SK-N-SH treated with all-trans-retinoic acid at 6 μM for 48 hours (cell line): ENCODE measurements at places on chromosomes 2 and 18.

- ATAC-seq, result no peak
These were observed 71.7 kb downstream of the SMAD7 start for GRCh38 chr18:48879008-48879431.

DNA sequence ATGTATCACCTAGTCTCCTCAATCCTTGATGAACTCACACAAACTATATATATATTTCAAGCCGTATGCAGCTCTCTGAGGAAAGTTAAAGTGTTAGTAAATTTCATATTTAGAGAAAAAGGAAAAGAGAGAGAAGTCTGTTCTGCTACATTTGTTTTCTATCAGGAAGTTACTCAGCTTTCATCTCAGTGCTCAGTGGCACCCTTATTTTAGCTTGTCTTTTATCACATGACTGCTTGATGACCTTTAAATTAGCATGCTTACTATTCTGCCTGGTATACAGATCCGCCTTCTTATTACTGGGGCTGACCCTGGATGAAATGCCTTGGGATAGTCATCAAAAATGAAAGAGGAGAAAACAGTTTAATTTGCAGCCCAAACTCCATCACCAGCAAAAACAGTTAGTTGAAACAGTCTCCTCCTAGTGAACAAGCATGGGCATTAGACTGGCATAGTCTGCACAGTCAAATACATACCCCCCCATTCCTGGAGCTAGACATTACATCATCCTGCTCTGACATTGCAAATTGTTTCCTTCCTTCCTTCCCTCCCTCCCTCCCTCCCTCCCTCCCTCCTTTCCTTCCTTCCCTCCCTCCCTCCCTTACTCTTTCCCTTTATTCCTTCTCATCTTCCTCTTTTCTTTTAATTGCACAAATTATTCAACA lies 215.7 kb downstream of the TMEM182 start:
- no peak for ATAC-seq

DNA sequence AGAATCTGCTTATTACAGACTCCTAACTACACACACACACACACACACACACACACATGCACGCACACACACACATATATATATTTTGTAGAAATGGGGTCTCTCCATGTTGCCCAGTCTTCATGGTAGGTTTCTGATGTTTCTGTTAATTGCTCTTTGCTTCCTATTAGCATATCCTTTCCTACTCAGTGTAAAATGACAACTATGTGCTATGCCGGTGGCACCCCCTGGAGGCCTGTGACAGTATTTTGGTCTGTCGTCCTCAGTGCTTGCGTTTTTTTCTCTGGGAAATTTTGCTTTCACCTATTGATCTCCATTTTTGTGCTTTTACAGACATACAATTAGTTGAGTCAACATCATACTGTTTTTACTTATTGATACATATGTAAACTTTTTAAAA lies 322.1 kb downstream of the LRRTM1 start:
- ATAC-seq, result no peak

DNA sequence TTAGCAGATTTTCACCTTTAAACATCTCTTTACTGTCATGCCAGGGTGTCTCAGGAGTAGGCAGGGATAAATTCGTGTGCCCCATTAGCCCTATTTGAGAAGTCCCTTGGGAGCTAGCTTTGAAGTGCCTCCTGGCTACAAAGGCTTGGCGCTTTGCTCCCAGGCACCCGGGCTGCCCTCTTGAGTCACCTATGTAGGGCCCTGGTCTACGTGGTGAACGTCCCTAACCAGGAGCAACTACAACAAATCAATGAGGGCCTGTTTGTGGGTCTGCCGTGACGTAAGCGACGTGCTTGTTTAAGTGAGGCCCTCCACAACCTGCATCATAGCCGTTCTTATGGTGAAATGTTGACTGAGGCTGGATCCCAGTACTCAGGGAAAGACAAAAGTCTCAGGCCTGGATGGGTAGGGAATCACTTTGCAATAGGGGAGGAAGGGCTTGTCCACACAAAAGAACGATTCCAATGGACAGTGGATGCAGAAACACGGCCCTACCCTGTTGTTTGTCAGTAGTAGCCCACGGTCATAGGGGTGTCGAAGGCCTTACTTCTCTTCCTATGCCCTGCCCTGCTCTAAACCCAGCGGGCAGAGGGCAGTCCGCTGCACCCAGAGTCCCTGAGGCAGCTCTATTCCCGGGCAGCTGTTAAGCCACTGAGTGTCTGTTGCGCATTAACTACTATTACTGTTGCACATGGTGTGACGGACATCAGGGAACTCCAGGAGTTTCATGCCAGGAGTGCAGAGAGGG lies 93.9 kb downstream of the INHBB start:
- ATAC-seq, result no peak

GRCh38 chr2:136236019-136236418 lies 118.1 kb upstream of the CXCR4 start:
- ATAC-seq, result no peak

DNA sequence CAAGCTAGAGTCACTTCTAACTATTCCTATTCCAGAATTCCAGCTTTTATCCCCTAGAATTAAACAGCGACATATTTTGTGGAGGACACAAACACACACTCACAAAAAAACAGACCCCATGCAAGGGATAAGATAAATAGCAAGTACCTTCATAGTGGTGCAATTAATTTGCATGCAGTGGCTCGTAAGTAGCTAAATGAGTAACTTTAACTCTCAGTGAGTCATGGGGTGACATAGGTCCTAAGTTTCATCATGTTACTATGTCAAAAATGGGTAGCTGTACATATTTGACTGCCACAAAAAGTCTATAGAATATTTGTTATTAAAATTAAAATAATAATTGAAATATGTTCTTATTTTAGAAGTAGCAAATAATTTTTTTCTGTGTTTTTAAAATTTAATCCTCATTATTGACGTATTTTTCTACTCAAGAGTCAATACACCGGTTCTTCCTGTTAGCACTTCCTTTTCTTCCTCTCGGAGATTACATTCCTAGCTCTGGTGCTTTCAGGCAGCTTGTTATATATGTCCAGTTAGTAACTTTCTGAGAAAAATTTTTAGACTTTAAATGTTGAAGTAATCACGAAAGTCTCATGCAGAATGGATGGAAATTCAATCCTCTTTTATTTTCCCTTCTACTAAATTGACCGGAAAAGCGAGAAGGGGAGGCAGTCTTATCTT lies 247.0 kb downstream of the KCNH7 start:
- ATAC-seq, result no peak

DNA sequence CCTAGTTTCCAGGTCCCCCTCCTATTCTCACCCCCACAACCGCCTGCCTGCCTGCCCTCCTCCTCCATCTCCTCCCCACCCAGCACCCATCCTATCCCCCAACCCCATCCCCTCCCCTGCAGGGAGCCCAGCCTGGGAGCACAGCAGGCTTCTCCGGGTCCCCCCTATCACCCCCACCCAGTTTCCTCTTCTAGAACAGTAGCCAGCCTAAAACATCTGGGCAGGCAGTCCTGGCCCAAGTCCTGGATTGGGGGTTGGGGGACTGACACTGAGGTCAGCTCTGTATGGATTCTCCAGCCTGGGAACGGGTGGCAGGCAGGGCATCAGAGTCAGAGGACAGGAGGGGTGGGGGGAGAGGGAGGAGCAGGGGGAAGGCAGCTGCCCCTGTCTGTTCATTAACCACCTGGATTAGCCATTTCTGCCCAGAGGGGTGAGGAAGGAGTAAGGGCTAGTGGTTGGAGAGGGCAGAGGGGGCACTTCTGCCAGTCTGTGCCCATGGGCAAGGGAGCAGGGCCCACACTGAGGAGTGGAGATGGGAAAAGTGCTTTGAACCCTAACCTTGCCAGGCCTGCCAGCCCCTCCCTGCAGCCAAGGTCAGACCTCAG lies 60.0 kb downstream of the TNS1 start:
- ATAC-seq, result no peak

DNA sequence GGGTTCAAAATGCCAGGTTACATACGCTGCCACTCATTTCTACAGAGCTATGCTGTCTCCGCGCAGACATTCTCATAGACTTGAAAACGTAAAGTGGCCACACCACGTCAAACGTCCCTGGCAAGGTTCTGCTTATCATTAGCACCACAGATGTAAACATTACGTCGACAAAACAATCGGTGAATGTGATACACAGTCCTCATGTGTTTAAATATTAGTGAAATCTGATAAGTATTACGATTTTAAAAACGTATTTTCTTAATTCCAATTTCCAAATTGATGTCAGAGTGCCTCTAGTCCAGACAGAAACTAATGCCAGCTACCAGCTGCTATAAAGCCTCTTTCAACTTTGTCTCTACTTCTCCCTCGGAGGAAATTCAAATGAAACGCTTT lies 1.2 kb downstream of the STK17B start:
- peak; percentile 47 for ATAC-seq

GRCh38 chr2:198084156-198084555 lies 279.8 kb downstream of the PLCL1 start:
- no peak for ATAC-seq

- ATAC-seq, result no peak
These were observed 37.7 kb downstream of the SESTD1 start for GRCh38 chr2:179226961-179227259.

DNA sequence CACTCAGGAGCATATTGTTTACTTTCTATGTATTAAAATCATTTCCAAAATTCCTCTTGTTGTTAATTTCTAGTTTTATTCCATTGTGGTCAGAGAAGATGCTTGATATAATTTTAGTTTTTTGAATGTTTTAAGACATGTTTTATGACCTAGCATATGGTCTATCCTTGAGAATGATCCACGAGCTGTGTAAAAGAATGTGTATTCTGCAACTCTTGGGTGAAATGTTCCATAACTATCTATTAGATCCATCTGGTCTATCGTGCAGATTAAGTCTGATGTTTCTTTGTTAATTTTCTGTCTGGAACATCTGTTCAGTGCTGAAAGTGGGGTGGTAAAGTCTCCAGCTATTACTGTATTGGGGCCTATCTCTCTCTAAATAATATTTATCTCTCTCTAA lies 83.3 kb upstream of the EPAS1 start:
- ATAC-seq, result no peak

DNA sequence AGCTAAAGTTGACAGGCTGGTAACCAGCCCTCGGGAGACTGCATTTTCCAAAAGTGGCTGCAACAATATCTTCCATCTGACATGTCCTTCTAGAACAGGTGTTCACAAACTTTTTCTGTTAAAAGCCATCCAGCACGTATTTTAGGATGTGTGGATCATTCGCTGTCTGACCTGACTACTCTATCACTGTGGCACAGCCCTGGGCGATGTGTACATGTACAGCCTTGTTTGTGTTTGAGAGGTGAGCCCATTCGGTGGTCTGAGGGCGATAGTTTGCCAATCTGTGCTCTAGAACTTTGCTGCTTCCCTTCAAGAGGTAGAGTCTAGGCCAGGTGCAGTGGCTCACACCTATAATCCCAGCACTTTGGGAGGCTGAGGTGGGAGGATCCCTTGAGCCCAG lies 166.2 kb downstream of the TGIF1 start:
- ATAC-seq, result no peak

DNA sequence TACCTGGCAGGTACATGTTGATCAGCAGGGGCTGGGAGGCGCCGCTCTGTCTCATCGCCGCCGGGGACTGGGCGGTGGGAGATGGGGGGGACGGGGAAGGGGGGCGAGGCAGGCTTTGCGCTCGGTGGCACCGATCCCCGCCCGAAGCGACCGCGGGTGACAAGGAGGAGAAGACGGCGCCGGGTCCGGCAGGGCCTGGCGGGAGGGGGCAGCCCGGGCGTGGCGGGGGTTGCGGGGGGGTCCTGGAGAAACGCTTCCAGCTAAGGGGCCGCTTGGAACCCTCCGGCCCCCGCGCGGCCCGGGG lies at the start of gene FEV:
Gene FEV (minus strand): TSS at position 164 of the 304 bp plus-strand sequence. CDS start 109 bp downstream, at position 55.
- no peak for ATAC-seq

- no peak for ATAC-seq
These were observed 52.3 kb downstream of the TDRD15 start for GRCh38 chr2:21175895-21176646.

- ATAC-seq, result no peak
These were observed 40.5 kb downstream of the ABHD3 start for GRCh38 chr18:21664069-21664468.

GRCh38 chr18:58870130-58870529 lies 5.5 kb downstream of the ZNF532 start:
- ATAC-seq, result peak; percentile 26; the same call in 2 of the 3 replicates

GRCh38 chr2:69816923-69817542 lies 12.4 kb upstream of the GMCL1 start:
- peak; percentile 78 for ATAC-seq

DNA sequence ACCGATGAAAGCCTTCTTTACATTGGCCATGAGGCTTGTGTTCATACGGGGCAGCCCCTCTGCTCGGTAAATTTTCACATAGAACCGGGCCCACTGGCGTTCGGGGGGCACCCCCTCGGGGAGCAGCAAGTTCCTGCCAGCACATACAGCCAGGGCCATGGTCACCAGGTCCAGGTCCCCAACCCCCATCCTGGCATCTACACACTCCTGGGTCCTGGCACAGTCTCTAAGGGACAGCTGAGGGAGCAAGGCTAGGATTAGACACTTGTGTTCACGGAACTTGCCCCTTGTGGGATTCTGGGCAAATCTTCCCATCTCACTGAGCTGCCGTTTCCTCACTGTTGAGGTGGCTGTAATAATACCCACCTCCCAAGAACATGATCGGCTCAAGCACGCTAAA lies 5.6 kb upstream of the OTOF start:
- no peak for ATAC-seq

DNA sequence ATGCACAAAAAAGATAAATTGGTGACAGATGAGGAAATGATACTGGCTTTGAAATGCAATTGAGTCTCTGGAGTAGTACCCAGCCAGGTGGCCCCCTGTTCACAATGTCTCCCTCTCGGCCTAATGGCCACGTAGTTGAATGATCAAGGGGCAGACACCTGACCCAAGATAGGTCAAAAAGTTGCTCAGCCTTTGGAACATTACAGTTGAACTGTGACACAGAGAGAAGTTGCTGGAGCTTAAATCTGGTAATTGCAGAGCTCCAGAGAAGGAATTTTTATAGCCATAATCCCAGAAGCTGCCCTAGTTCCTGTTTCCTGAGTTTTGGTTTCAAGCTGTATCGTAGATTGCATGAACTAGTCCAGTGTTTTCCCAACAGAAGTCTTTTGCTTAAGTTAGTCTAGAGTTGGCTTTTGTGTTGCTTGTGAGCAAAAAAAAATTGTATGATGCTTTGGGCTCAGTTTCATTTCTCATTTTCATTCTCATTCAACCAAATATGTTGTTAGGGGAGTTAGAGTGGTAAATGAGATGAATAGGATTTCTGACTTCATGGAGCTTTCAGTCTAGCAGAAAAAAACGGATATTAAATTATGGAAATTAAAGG lies 117.9 kb downstream of the CSRNP3 start:
- no peak for ATAC-seq

GRCh38 chr2:62292190-62292589 lies 96.3 kb downstream of the B3GNT2 start:
- ATAC-seq, result peak; percentile 42; the same call in 2 of the 3 replicates

DNA sequence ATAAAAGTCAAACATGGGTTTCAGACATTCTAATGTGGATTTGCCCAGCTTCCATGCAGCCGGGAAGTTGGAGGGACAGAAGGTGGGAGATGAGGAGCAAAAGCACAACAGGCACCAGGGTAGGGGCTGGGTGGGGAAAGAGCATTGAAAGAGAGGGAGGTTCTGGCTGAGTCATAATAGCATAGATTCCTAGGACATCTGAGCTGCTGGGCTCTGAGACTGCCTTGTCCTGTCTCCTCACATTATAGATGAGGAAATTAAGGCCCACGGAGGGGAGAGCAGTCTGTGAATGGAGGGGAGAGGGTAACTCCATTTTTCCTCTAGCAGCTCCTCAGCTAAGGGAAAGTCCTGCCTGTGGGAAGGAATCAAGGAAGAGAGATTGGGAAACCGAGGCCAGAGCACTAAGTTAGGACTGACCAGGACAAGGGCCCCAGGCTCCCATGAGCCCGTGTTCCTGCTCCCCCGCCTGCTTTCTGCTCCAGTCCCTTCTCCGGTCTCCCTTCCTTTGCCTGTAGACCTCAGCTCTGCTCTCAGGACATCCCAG lies 26.2 kb downstream of the SH2D6 start:
- ATAC-seq, result peak; percentile 93

- ATAC-seq, result no peak; the same call in 1 of the 3 replicates
These were observed 11.2 kb upstream of the CXXC1 start for GRCh38 chr18:50298443-50299284.
